CD4-positive, alpha-beta T cell treated with Interleukin-10 for 1 hour (primary cell): ENCODE measurements at places on chromosomes 12 and 14.
A peak's percentile ranks its signal among the peaks of the same experiment; 100 is the strongest.

- DNase-seq = no peak
Observed at GRCh38 chr14:29317423-29317822, 550.8 kb downstream of the FOXG1 start.

DNA sequence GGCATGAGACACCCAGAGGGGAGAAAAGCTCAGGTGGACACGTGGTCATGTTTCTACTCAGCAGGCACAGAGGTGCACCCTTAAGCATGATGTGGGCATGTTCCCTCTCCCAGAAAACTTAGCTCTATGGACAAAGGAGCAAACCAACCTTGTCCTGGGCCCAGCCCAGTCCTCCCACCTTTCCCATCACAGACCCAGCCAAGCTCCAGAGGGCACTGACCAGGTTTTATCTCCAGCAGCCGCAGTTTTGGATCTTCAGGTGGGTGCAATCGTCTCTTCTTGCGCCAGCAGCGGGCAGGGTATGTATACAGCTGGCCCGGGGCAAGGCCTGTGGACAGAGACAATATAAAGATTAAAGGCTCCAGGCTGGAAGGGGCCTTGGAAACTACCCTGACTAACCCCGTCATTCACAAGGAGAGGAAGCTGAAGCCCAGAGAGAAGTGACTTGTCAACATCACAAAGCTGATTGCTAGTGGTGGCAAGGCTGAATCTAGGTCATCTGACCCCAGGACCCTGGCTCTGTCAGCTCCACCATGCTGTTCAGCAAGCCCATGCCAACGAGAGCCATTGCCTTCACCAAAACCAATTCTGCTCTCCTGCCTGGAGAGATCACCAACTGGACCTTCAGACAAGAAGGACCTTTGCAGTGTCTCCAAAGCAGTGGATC, 140.7 kb downstream of the DPF3 start:
- DNase-seq = no peak

GRCh38 chr14:82778601-82779000, 1244.9 kb upstream of the SEL1L start:
- no peak for DNase-seq

- DNase-seq = no peak
Observed at GRCh38 chr12:4283512-4284255, 10.1 kb downstream of the CCND2 start.

GRCh38 chr12:132078190-132078589, 65.9 kb downstream of the DDX51 start:
- DNase-seq = no peak

GRCh38 chr14:57066887-57067513, 201.7 kb downstream of the EXOC5 start:
- DNase-seq = no peak

- no peak for DNase-seq
Observed at GRCh38 chr14:64329149-64329548, 35.0 kb upstream of the ESR2 start.

GRCh38 chr14:47390831-47391504, 284.4 kb downstream of the MDGA2 start:
- DNase-seq = no peak

- DNase-seq = no peak
Observed at GRCh38 chr12:4279198-4279690, 5.7 kb downstream of the CCND2 start.

DNA sequence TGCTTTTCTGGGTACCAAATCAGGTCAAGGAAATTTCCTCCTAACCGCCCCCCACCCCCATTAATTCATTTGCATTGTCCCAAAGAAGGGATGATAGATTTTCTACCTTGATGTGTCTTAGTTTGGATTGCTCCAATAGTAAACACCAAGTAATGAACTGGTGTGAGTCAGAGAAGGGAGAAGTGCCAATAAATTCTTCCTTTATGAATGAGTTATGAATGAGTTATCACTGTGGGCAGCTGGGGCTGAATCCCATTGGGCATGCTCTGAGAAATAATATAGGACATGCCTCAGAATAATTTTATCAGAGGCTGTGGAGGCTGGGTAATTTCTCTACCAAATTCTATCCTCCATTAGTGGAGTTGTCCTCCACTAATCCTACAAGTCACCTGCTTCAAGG, 277.9 kb upstream of the FLRT2 start:
- no peak for DNase-seq

DNA sequence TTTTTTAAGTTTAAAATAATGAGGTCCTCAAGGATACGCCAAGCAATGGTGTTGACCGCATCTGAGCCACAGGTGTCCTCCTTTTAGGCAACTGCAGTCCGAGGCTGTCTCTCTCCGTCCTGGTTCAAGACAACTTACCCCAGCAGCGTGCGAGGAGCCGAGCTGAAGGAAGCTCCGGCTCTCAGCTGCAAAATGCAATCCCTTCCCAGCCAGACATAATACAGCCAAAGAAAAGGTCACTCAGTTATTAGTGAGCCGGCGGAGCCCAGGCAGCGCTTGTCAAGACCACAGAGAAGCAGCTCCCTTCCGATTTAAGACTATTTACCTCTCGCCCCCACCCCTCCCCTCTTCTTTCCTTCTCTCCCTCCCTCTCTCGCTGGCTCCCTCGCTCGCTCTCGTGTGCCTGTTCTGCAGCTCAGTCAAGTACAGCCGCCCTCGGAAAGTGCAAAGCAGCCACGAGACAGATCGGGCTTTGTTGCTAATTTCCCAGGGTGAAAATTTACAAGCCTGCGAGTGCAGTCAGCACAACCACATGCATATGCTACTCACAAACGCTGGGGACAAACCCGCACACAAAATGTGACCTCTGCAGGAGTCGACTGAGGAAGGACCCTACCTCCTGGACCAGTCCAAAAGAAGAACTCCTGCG, 363 bp upstream of the LMO3 start:
- no peak for DNase-seq

GRCh38 chr14:103418481-103418818, 33.2 kb downstream of the MARK3 start:
- no peak for DNase-seq

GRCh38 chr12:21607701-21608100, 3.1 kb upstream of the GYS2 start:
- peak; percentile 44 for DNase-seq
